ENCODE measurements at places on chromosomes 3 and 15.
A peak's percentile ranks its signal among the peaks of the same experiment; 100 is the strongest.

GRCh38 chr3:124860599-124860998, 26.6 kb downstream of the ITGB5 start:
- no peak for DNase-seq

DNA sequence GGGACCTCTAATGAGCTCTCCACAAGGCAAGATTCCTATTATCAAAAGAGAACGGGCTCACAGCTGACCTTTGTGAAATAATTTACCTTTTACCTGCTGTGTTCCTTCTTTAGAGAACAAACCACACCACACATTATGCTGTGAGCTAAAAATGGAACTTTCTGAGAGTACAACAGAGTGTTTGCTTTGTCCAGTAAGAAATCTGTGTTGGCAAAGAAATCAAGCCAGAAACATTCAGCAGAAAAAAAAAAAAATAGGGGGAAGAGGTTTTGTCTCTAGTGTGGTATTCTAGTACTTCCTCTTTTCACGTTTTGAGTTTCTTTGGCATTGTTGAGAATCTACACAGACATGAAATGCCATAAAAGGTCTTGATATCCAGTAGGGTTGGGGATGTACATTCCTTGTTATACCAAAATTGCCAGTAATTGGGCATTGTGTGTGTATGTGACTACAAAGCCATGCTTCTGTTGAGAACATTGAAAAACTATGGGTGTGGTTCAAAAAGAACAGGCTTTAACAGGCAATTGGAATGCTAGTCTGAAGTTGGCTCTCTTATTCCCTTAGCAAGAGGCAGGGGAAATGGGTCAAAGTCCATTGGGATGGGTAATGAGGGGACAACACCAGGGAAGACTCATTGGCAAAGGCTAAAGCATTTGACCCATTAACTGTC, 273.5 kb downstream of the NEK10 start:
- no peak for DNase-seq

GRCh38 chr3:122742234-122742633, 51.4 kb downstream of the HSPBAP1 start:
- no peak for DNase-seq

GRCh38 chr3:12286927-12287726, 1.7 kb upstream of the PPARG start:
- DNase-seq = no peak

DNA sequence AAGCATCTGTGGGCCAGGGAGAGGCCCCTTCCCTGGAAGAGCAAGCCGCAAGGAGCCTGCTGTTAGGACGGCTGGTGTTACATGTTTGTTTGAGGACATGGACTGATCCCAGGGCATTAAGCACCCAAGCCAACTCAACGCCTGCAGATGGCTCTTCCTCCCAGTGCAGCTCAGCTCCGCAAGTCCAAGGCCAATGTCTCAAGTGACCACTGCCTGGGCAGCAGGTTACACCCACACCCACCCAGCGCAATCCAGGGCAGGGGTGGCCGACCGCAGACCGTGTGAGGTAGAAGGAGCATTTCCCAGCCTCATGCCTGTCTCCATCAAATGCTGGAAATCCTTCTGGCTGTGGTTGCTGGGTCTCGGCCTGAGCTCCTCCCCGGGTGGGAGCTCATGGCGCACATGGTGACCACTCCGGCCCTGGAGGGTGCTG, 14.5 kb downstream of the GP5 start:
- DNase-seq = no peak

DNA sequence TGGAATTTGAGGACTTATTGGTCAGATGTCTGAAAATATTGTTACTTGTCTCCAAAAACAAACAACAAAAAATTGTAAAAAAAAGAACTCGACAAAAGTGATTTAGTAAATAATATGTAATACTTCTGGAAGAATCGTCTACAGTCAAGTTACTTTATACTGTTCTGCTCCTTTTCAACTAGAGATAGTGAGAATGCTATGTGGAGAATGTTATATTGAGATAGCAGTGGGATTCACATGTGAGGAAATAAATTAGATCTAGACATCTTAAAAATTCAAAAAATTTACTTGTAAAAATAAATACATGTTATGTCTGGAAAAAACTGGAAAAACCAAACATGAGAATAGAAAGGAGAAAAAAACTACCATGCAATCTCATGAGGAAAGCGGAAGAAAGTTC, 64.9 kb downstream of the SGO1 start:
- DNase-seq = no peak

GRCh38 chr3:134699141-134699711, 48.4 kb upstream of the KY start:
- no peak for DNase-seq

GRCh38 chr15:75551091-75551490, 28.0 kb downstream of the PTPN9 start:
- DNase-seq = no peak

- DNase-seq = peak; percentile 75
These were observed 966 bp upstream of the PKM start for GRCh38 chr15:72231833-72232478.

- DNase-seq = no peak
These were observed 97.6 kb downstream of the FOXP1 start for GRCh38 chr3:71485896-71486295.

DNA sequence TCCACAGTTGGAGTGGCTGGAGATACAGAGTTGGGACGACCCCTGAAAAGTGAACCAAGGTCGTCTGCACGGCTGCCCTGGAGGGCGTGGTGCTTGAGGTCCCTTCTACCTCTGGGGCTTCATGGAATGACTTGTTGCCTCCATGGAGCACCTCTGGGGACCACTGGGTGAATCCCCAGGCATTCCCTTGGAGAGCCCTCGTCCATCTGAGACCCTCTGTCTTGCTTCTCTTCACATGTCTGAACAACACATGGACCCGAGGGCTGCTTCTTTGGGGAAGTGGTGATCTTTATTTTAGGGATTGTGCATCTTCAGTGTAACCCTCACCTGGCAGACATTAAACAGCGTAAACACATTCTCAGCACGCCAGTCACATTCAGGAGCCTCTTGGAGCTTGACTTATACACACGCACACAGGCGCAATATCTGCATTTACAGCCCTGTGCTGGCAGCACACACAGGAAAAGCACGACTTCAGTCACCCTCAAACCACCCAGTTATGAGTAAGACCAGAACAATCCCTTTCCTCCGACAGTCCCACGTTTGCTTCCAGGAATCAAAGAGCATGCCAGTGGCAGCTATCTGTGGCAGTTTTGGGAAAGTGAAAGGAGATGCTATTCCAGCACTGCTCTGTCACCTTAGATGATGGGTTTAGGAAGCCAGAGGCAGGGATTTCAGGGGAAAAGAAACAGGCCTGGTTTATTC, 12.6 kb downstream of the FAM107A start:
- no peak for DNase-seq

GRCh38 chr15:68983961-68984481, 30.5 kb upstream of the NOX5 start:
- DNase-seq = no peak

- DNase-seq = no peak
These were observed 315.4 kb downstream of the PTPRG start for GRCh38 chr3:61876797-61877196.

GRCh38 chr3:196563721-196564225, 4.6 kb downstream of the WDR53 start:
- DNase-seq = no peak

DNA sequence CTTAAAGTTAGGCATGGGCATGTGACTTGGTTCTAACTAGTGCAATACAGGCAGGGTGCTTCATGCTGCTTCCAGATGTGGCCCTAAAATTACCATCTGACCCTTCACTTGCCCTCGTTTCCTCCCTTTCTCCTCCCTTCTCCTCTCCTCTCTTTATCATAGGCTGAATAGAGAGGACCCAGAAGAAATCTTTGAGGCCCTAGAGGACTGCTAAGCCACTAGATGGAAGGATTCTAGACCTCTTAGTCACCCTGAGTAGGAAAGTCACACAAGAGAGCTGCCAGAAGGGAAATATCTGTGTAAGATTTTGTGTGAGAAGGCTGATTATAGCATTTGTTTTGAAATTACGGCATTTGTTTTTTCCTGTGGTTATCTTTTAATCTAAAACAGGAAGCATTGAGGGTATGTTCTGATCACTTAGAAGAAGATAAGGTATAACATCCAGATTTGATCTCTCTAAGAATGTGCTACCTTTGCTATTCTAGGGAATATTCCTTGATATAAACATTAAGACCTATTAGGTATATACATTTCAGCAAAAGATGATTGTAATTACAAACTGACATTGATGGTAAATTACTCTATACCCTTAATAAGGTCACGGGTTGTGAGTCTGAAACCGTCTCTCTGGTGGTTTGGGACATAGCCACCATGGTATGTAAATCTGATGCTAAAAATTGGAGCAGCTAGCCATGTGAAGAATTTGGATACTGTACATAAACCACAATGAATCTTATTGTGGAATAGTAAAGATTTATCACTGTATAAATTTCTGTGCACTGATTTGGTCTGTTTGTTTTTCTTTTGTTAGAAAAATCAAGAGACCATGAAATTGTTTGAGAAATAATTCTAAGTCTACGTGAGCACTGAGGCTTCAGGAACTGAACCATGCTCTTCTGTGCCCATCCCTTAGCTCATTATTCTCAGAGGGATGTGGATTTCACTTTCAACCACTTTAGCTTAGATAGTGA, 84.1 kb downstream of the TP63 start:
- no peak for DNase-seq

- DNase-seq = no peak
These were observed 185.9 kb upstream of the LINGO1 start for GRCh38 chr15:77818484-77819047.

DNA sequence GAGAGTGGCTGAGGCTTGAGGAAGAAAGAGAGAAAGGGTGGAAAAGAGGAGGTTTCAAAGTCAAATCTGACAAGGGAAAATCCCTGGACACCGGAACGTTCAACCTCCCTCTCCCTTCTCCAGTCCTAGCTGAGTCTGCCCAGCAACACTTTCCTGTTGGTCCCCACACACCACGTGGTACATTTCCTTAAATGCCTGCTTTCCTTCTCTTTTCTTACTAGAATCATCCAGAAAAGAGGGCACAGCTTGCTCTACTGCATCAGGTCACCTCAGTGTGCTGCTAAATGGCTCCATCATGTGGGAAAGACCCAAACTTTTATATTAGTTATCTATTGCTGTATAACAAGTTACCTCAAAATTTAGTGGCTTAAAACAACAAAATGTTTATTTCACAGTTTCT, 181.2 kb downstream of the NECTIN3 start:
- DNase-seq = no peak

- no peak for DNase-seq
These were observed 45.2 kb upstream of the POLG start for GRCh38 chr15:89379818-89380217.

DNA sequence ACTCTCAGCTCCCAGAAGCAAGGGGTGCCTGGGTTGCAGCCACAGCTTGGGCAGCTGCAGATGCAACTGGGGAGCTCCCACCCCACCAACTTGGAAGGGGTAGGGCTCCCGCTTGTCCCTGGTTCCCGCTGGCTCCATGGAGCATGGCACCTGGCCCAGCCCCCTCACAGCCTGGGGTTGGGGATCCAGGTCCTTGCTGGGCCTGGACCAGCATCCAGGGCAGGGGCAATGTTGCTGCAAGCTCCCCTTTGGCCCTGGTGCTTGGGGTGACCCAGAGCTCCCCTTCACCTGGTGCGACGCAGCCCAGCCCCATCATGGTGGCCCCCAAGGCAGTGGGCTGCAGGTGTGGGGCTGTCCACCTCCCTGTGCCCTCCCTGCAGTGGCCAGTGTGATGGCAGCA, 99.6 kb upstream of the FRMD4B start:
- DNase-seq = no peak

- DNase-seq = no peak
These were observed 414.9 kb downstream of the NAALADL2 start for GRCh38 chr3:175274056-175274455.

DNA sequence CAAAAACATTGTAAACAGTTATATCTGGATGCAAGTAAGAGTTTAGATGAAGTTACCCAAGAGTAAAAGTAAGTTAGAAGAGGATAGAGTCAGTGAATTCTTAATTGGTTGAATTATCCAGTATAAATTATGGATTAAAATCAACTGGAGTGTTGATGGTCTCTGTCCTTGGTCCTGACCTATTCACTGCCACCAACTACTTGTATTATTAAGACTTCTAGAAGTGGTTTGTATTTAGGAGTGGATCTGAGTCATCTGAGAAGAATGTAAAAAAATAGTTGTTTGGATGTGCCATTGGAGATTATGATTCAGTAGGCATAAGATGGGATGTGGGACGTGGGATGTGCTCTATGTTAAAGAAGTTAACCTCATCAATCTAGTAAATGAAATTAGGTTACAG, 86.4 kb downstream of the SYNPR start:
- no peak for DNase-seq

DNA sequence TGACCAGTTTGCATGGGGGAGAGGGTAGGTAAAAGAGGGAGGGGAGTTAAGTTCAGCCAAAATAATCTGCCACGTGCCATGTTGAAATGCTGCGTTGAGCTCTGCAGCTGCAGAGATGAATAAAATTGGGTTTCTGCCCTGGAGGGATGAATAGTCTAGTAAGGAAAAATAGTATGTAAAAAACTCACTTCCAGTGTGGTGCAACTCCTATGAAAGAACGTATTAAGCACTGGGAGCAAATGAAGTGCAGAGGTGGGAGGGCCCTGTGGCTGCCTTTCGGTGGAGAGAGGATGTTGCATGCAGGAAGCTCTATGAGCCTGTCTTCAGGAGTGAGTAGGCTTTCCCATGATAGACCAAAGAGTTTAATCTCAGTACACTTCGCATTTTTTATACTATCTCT, 8.6 kb downstream of the CEP63 start:
- no peak for DNase-seq

GRCh38 chr3:118229196-118229595, 805.5 kb downstream of the IGSF11 start:
- DNase-seq = no peak

GRCh38 chr15:60865507-60865906, 363.6 kb downstream of the RORA start:
- no peak for DNase-seq

- no peak for DNase-seq
These were observed 9.1 kb downstream of the ZFAND6 start for GRCh38 chr15:80068578-80068977.

GRCh38 chr3:30186741-30187219, 419.6 kb upstream of the TGFBR2 start:
- peak; percentile 89 for DNase-seq

DNA sequence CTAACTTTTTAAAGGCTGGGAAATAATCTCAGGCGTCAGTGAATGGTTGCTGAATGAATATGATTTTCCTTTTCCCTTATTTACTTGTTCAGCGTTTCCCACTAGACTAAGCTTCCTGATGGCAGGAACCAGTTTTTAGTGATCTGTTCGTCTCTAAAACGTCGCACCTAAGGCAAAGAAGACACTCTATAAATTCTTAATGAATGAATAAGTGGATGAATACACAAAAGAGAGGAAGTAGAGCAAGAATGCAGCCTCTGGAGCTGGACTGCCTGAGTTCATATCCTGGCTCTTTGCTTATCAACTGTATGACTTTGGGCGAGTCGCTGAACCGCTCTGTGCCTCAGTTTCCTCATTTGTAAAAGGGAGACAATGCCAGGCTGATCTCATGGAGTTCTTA, 38.7 kb downstream of the WNT7A start:
- DNase-seq = no peak

DNA sequence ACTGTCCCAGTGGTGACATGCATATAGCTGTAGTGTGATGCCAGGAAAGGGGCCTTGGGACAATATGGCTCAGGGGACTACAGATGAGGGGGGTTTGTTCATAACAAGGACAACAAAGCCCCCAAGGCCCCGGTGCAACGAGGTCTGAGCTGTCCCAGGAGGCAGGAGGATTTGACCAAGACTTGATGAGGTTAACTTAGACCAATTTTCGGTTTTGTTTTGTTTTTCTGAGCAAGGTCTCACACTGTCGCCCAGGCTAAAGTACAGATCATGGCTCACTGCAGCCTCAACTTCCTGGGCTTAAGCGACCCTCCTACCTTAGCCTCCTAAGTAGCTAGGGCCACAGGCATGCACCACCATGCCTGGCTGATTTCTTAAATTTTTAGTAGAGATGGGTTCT, 23.8 kb downstream of the EFCAB12 start:
- no peak for DNase-seq
